ACHN (cell line): ENCODE measurements at places on chromosomes 5 and 9.
A peak's percentile ranks its signal among the peaks of the same experiment; 100 is the strongest.

- DNase-seq, result no peak
These were observed 12.8 kb upstream of the TLR4 start for GRCh38 chr9:117691367-117691766.

GRCh38 chr9:84642553-84643141, 26.9 kb upstream of the NTRK2 start:
- no peak for DNase-seq

DNA sequence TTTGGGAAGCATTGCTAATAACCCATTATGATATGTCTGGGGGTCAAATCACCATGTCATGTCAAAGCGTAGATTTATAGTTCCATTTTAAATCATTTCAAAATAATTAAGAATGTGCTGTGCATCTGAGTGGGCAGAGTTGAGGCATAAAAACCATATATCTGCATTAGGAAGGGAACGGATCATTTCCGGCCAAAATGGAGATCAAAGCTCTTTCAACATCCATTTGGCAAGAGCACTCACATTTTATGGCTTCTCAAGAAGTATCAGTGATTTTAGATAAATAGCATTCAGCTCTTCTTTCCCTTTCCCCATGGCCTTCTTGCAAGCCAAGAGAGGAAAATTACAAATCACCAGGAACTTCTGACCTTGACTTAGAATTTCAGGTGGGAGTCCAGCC, 89.9 kb downstream of the HSPA4 start:
- no peak for DNase-seq

DNA sequence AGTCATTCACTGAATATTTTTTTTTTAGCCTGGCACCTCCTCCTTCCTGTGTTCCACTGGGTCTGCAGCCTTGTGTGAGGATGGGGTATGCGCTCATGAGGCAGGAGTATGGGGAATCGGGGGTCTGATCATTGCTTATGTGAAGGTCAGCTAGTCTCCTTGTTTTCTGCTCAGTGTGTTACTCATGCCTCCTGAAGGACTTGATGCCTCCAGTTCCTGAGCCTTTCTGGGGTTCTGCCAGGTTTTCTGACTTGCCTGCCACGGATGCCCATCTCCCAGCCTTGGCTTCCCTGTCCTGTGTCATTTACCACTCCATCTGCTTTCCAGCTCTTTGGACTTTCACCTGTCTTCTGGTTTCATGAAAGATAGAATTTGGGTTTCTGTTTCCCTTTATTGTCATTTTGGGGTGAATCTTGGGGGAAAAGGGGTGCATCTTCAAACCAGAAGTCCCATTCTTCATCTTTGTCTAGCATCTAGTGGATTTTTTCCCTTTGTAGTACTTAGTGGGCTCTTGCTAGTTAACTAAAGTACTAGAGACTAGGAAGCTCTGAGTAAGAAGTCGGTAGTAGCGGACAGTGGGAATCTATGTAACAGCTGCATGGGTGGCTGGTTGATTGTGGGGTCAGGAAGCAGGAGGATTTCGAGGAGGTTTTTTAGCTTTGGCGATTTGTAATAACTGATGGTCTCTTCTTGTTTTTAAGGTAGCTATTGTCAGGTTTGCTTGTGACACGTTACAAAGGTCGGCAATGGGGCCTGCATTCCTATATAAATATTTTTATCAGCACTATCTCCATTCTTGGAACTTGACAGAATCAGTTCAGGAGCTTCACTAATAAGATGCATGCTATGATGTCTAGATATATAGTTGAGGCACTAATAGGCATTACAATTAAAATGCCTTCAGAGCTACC, 8.2 kb downstream of the OTULIN start:
- peak; percentile 13 for DNase-seq

DNA sequence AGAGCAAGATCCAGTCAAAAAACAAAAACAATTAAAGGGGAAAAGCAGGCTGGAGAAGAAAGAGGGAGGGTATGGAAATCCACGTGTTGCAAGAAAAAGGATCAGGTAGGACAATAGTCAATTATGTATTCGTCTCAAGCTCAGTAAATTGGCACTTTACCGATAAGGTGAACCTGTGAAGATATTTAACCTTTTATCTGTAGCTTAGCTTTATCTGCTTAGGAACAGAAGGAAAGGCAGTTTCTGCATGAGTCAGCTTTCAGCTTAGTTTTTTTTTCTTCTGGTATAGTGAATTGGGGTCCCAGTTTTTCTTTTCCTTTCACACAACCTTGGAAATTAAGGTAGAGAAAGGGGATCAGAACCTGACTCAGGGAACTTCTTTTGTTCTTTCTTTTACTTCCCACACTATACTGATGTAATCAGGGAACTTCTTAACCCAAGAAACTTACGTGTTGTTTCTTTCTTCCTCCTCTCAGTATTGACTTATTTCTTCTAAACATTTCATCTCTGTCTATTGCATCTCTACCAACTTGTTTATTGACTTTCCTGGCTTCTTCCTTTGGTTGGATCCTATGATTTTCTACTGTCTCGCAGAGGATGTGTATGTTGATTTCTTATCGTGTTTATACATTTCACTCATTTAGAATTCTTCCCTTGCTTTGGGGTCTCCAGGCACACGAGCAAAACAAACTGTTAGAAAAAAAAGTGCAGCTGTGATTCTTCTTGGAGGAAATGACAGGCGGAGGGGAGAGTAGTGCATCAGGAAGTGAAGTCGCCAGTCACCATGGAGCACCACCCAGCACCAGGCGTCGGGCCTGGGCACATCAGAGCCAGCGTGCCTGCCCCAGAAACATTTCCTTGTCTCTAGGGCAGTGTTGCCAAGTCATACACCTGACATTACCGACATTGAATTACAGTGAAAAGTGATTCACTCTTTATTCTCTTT, 123.0 kb upstream of the LHFPL2 start:
- no peak for DNase-seq

DNA sequence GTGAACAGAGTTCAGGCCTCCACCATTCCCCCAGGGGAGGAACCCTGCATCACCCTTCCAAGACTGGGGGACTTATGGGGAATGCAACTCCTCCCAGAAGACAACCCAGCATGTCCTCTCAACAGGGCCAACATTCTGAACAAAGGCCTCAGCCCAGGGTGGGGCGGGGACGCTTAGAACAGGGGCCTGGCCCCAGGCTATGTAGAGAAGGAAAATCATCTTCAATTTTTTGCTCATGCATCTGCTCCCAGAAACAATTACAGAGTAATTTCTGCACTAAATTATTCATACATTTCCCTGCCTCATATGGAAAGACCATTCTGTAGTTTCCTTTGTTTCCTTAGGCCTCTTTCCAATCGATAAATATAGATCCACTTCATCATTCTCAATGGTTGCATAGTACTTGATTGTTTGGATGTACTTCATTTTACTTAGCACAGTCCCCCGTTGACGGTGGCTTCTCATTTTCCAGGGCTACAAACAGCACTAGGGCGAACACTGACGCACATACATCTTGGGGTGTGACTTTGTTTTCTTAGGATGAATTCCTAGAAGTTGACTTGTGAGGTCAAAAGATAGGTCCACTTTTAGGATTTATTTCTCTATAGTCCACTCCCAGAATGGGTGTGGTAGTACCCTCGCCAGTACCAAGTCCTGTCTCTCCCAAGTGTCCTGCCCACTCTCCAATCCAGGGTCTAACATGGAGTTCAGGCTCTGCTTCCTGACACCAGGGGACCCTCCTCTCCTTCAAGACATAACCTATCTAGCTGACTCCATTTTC, 27.2 kb upstream of the SMU1 start:
- DNase-seq, result no peak

DNA sequence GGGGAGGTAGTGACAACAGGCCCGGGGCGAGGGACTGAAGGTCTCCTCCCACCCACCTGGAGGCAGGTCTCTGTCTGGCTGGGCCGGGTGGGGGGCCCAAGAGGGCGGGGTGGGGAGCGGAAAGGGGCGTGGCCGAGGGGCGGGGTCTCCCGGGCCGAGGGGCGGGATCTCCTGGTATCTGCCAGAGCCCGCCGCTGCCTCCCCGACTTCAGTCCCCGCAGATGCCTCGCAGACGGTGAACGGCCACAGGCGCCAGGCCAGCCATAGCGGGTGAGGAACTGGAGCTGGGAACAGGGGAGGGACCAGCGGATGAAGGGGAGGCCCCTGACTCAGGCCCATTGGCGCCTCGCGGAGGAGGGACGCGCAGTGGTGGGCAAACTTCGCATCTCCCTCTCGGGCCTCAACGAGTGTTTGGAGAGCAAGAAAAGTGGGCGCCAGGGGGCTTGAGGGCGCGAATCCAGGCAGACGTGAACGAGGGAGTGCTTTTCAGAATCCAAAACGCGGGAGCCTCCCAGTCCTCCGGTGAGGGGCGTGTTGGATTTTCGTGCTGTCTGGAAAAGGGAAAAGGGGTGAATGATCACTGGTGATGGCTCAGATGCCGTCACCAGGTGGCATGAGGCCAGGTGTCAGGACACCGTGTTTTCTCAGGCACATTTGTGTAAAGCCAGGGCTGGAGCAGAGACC, at the start of gene ADGRD2:
ADGRD2 (plus strand) TSS at position 211 of the 684 bp plus-strand sequence. CDS start 1,216 bp downstream, outside the sequence.
- DNase-seq, result peak; percentile 4

DNA sequence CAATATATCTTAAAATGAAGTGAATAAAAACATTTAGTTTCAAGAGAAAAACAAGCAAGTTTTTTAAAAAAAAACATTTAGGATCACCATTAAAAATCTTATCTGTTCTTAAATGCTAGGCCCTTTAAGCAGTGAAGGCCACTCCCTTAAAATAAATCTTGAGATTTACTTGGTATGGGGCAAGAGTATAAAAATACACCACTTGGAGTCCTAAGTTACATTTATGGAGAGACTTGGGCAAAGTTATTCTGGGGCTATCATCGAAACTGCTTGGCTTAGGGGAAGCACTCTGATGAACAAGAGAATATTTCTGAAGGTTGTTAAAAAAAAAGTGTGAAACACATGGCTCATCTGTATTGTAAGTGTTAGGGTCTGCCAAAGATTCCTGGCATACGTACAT, 97.4 kb downstream of the NR3C1 start:
- DNase-seq, result no peak

GRCh38 chr9:93182572-93182971, 1.4 kb upstream of the WNK2 start:
- no peak for DNase-seq

GRCh38 chr5:179345183-179345432, 153 bp downstream of the ADAMTS2 start:
- DNase-seq, result no peak

GRCh38 chr5:77304388-77304787, 93.9 kb downstream of the PDE8B start:
- no peak for DNase-seq

DNA sequence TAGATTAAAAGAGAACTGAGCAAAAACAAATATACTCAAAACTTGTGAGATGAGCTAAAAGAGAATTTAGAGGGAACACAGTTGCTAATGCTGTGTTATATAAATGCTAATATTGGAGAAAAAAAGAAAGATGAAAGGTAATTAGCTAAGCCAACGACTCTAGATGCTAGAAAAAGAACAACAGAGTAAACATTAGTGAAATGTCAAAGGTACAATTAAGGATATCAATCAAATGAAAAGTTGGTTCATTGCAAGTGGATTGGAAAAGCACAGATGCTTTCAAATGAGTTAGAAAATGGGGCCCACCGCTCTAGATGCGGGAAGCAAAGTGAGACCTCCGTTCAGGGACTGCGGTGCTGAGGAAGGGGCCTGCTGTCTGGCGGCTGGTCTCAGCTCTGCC, 17.9 kb upstream of the BARHL1 start:
- DNase-seq, result no peak

- DNase-seq, result no peak
These were observed 13.2 kb upstream of the ZBTB43 start for GRCh38 chr9:126791406-126792230.

DNA sequence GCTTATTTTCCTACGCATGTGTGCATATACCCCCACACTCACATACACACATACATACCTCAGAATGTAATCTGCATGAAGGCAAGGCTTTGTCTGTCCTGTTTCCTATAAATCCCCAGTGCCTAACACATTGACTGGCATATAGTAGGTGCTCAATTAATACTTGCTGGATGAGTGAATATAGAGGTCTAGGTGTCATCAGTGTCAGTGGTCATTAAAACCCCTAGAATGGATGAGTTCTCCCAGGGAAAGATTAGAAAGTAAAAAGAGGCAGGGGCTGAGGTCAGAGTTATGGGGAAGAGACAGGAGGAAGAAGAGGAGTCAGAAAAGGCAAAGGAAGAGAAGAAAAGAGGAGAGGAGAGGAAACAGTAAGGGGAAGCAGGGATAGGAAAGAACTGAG, 4.7 kb downstream of the CPLX2 start:
- no peak for DNase-seq

- DNase-seq, result no peak
These were observed 11.6 kb upstream of the PAPPA start for GRCh38 chr9:116141864-116142561.

- no peak for DNase-seq
These were observed 47.1 kb upstream of the IFNK start for GRCh38 chr9:27476870-27477515.

GRCh38 chr9:122276096-122276495, 11.4 kb downstream of the MRRF start:
- no peak for DNase-seq

GRCh38 chr5:164332349-164333196, 827.2 kb downstream of the MAT2B start:
- no peak for DNase-seq

DNA sequence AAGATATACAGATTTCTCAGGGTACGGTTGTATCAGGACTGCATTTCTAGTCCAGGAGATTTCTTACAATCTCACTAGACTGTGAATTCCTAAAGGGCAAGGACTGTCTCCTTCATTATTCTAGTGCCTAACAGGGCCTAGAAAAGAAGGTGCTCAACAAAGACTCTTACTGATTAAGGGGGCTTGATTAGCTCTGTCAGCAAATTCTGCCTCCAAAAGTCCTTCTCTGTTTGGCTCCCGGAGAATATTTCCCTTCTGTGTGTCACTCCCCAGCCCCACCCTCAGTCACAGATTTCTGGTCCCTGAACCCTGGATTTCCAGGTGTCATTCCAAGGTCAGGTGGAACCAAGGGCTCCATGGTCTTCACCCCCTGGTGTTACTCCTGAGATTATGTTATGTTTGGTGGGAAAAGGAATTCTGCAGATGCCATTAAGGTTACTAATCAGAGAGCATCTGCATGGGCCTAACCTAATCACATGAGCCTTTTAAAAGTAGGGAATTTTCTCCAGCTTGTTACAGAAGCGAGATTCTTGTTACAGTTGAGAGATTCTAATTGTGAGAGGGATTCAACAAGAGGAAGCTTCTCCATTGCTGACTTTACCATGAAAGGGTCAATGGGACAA, 167.7 kb upstream of the LHFPL2 start:
- no peak for DNase-seq

GRCh38 chr9:93955111-93955980, at the start of gene BARX1:
Gene BARX1 (minus strand): TSS chr9:93955355. CDS start chr9:93955146, 209 bp downstream.
- DNase-seq, result no peak

- no peak for DNase-seq
These were observed 25.8 kb downstream of the LPCAT1 start for GRCh38 chr5:1497795-1498622.

GRCh38 chr9:112542593-112543292, 56.1 kb downstream of the KIAA1958 start:
- DNase-seq, result no peak

GRCh38 chr9:97964901-97965300, 18.2 kb upstream of the ANP32B start:
- DNase-seq, result no peak

DNA sequence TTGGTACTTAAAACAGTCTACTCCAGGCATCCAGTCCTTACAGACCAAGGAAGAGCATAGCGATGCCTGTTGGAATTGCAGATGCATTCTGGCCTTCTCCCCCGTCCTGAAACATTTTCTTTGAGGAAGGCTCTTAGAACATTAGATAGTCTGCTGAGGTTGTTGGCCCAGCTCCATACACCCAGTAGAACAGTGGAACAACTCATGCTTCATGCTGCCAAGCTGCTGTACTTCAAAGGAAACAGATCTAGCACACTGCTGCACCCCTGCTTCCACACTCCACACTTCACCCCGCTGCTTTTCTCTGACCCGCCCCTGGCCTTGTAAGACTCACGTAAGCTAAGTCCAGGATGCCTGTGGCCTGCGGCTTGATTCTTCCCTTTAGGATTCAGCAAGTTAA, 33.4 kb upstream of the NCS1 start:
- DNase-seq, result peak; percentile 8
